HS-27A (cell line): ENCODE measurements at places on chromosomes 2 and 18.

DNA sequence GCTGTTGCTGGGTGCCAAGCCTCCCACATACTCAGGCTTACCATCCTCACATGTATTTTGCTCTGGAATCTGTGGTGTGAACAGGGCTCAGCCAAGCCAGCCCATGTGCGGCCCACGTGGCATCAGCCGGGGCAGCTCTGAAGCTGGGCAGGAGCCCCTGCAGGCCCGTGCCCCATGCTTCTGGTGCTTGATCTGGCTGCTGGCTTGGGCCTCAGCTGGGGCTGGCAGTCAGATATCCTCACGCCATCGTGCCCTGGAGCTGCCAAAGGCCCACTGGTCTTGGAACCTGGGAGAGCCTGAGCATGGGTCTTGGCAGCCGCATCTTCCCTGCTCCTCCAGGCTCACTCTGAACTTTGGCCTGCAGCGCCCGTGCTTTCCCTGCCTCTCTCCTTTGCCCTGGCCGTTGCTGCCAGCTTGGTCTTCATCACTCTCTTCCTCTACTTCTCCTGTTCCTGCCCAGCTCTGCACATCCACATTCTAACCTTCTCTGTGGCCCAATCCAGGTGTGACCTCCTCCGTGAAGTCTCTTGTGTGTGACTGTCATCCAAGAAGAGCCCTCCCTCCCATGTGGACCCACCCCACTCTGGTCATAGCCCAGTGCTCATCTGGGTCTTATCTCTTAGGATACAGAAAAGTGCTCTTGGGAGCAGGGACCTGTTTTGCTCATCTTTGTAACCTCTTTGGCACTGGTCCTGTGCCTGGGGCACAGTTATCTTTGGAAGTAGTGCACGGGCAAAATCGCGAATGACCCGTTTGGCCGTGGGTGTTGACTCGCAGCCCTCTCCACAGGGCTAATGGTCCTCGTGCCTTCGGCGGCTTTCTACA is 116.1 kb downstream of the RNF144A start:
- DNase-seq = no peak

DNA sequence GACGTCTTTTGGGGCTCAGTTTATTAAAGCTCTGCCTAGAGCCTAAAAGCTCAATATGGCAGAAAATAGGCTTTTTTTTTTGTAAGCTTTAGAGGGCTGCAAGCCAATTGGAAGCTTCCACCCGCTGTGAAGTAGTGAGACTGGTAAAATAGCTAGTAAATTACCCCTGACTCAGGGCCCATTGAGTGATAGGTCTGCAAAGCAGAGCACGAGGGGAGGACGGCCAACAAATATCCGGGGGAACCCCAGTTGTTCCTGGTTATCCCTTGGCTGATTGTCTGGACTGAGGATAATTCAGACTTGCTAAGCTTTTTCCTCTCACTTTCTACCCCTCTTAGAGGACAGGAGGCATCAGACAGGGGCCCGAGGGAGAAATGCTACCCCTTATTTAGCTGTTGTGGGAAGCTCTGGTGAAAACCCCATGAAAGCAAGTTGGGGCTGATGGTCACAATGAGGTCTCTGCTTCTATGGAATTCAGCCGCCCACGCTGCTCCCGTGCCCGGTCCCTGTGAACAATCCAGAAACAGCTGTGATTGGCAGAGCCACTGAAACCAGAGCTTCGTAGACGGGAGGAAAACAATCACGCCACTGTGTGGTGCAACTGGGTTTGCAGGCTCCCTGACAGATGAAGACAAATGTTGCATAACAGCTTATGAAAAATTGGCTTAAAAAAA is 141.9 kb upstream of the LGALSL start:
- DNase-seq = no peak

- DNase-seq = peak; percentile 26
These were observed 103.3 kb upstream of the VRK2 start for GRCh38 chr2:57943315-57943714.

DNA sequence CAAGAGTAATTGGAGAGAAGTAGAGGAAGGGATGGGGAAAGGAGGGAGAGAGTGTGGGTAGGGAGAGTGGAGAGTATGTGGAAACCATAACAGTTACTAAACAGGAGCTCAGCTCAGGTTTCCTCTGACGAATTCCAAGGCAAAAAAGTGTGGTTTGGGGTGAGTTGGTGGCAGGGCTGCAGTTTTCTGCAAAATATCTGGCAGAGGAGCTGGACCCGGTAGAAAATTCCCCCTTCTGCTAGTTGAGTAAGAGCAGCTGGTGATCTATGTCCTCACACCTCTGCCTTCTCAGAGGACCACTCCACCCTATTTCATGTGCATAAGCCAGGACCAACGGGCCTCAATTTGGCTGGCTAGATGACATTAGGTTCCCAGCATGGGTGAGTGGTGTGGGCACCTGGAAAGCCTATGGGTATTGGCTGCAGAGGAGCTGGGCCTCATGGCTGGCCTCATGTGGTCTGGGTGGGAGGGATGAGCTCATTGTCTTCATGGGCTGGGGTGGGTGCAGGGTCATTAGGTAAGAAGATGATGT is 13.2 kb downstream of the NRP2 start:
- DNase-seq = no peak

- no peak for DNase-seq
These were observed 4.3 kb downstream of the TMEFF2 start for GRCh38 chr2:192190474-192190873.

DNA sequence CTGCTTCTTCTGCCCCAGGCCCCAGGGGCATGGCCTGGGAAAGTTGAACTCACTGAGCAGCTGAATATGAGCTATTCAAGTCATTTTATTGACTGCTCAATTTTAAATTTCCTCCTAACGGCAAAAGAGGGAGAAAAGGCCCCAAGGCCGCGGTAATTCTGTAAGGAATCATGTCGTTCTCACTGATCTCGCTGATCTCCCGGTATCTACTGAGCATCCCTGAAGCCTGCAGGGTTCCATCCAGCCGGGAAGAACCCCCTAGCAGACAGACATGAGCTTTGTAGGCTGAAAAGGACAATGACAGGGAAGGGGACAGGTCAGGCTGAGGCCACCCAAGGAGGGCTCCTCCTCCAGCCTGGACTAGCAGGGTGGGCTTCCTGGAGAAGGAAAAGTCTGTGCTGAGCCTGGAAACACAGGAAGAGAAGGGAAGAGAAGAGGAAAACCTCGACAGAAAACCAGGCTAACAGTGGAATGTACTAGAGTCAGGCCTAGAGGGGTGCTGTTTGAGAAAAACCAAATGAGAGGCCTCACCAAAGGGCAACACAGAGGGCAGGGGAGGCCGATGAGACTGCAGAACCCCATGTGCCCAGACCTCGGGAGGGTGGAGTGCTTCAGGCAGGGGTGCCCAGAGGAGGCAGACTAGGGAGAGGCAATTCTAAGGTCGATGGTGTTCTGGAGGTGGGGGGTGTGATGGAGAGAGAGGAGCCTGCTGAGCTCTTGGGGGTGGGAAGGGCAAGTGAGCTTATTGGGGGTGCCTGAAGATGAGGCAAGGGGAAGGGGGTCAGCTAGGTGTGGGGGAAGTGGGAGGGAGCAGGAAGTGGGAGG is 2.9 kb upstream of the NPPC start:
- DNase-seq = no peak

DNA sequence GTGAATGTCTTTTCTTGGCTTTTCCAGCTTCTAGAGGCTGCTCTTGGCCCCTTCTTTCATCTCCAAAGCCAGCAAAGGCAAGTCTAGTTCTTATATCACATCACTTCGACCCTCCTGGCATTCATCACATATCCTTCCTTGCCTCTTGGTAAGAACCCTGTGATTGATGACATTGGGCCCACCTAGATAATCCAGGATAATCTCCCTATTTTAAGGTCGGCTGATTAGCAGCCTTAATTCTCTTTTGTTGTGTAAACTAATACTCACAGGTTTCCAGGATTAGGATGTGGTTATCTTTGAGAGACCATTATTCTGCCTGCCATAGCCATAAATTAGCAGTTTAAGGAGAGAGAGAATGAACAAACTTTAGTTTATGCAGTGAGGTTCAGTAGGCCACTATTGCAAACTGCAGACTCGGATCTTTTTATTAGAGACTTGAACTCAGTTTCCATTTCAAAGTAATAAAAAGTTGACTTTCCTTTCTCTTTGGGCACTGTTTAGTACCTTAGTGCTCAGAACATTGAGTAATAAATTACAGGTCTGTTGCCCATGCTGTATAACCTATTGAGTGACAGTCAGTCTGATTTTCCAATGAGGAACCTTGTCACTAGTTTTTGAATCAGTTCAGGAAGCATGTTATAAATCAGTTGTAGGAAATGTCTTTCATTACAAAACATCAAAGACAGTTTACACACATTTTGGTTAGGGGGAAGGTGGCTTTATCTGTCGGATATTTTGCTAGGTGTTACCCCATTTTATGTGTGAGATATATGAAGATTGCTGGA is 4.5 kb downstream of the NDUFV2 start:
- DNase-seq = no peak

- DNase-seq = no peak
These were observed 21.2 kb downstream of the MRPL33 start for GRCh38 chr2:27792759-27793158.

GRCh38 chr2:124501575-124502152 is 476.6 kb downstream of the CNTNAP5 start:
- DNase-seq = no peak

- no peak for DNase-seq
These were observed 607.5 kb upstream of the REG3G start for GRCh38 chr2:78418021-78418420.

- DNase-seq = no peak
These were observed 33.3 kb downstream of the RBMS1 start for GRCh38 chr2:160460333-160460731.

DNA sequence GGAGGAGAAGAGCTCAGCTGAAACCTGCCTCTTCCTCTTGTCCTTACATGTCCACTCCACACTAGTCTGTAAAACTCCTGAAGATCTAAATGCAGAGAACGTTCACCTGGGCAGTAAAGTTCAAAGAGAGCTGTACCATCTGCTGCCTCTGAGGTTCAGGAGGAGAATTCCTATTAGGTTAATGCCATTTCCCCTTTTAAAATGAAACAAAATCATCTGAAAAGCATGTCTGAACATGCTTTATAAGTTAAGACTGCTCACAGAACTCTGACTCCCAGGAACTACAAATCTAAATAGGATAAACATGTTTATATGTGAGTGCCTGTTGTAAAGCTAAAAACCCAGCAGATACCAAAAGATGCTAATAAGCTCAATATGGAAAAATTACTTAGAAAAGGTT is 164.4 kb downstream of the AFF3 start:
- no peak for DNase-seq

GRCh38 chr2:128342550-128342949 is 23.9 kb upstream of the HS6ST1 start:
- no peak for DNase-seq

GRCh38 chr18:23502516-23503037 is 734 bp upstream of the RMC1 start:
- no peak for DNase-seq

GRCh38 chr18:34647251-34647650 is 62.8 kb upstream of the DTNA start:
- no peak for DNase-seq
